ENCODE measurements at places on chromosomes 1 and 21.

GRCh38 chr21:9837946-9838737, 683.2 kb upstream of the TPTE start:
- DNase-seq: no peak

- no peak for DNase-seq
Measured at GRCh38 chr1:43451701-43452532, 1.8 kb downstream of the HYI start.

- no peak for DNase-seq
Measured at GRCh38 chr1:56452027-56453011, 127.0 kb downstream of the PLPP3 start.

GRCh38 chr1:80472145-80472544, 1328.6 kb upstream of the ADGRL2 start:
- no peak for DNase-seq

GRCh38 chr1:235336903-235337302, 8.5 kb downstream of the GGPS1 start:
- DNase-seq: peak; percentile 61

GRCh38 chr1:212119397-212119837, 83.9 kb downstream of the DTL start:
- no peak for DNase-seq

DNA sequence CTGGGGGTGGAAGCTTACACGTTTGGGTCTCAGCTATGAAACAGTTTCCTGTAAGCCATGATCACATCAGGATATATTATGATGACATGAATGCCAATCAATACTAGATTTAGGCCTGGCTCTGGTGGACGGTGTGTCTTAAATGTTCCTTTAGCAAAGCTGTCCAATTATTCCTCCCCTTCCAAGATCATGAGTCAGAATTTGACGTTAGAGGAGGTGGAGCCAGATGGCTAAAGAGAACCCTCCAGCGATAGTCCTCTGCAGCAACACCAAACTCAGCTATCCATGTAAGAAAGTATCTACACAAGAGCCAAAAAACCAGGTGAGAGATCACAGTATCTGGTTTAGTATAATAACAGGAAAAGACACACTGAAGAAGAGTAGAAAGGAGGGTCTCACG, 47.8 kb downstream of the PACC1 start:
- no peak for DNase-seq

GRCh38 chr1:174217787-174218574, 58.7 kb downstream of the RABGAP1L start:
- DNase-seq: no peak

DNA sequence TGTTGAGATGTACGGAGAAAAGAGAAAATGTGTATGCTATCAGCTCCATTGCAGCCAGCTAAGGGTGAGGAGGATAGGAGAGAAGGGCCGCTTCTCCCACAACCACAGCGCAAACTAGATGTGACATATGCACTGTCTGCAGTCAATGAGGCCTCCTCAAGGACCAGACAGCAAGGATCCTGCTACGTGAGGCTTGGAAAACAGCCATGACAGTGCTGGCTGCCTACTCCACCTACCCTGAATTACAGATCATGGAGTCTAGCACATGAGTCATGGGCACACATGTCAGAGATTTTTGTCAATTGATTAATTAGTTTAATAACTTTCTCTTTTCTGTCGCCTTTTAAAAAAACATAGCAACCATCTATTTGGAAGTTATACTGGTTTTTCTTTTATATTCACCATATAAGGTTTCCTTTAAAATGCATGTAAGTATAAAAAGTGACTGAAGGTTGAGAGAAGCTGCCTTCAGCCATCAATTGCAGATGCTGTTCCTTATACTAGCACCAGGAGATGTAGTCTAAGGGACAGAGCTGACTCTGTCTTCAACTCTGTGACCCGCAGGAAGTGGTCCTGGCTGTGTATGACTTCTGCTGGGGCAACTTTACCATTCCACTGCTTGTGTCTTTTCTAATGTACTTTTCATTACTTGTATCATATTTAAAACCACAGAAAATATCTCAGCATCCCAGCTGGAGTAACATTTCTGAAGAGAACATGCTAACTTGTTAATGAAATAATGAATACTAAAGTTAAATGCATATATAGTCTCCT, 3.1 kb downstream of the VPS26C start:
- no peak for DNase-seq

DNA sequence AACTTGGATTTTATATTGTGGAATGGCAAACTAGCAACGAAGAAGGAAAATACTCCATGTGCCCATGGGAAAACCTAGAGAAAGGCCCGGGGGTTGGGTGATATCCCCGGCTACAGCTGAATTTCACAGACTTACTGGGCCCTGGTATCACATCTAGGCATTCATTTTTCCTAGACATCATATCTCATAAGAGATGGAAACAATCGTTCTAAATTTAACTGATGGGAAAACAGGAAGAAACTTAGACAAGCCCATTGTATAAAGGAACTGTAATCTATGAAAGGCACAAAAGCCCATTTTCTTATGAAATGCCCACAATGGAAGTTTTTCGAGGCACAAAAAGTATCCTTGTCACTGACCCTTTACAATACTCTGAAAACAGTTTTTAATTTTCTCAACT, 407.9 kb upstream of the LYPLAL1 start:
- no peak for DNase-seq

DNA sequence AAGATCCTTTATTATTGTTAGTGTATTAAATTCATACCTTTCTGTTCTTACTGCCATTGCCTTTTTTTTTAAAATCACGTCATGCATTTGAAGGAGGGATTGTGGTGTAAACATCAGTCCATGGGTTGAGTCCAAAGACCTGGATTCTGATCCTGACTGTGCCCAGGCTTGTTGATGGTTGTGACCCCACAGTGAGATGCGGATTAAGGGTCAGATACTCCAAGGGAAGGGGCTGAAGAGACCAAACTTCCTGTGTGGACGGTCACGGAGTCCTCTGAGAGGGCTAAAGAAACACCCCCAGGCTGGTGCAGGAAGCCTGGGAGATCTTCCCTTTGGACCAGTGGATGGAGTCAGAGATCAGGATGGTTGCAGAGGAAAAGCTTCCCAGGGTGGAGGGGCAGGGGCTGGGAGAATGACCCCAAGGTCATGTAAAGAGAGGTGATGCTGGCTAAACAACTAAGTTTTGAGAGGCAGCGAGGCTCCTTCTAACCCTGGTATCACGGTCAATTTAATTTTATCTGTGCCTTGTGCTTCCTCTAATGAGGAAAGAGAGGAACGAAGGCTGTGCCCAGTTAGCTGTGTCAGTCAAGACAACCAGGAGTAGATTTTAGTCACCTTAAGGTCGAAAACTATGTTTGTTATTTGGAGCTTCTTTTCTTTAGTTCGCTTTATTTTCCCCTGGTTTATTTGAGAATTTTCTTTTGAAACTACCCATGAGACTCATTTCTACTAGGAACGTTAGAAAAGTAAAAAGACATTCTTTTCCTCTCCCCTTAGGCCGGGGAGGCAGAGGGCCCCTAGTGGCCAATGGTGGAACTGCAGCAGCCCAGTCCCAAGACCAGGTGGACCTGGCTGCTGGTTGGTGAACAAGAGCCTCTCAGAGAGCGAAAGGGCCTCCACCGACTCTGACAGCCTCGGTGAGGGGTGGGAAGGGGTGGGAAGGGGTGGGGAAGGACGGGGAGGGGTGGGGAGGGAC, 8.7 kb upstream of the GPR161 start:
- peak; percentile 82 for DNase-seq

DNA sequence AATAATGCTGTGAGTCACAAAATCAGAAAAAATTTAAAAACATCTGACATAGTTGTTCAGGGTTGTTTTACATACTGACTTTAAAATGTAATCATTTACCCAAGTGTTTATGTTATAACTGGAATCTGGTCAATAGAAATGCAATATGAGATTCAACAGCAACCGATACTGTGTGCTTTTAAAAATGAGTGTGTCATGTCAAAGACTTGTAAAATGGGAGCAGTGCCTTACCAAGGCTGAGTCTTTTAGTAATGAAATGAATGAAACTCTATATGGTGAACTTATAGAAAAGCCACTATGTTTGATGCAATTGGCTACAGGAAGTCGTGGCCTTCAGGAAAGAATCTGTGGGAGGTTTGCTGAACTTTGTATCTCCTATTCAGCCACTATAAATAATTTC, 570.2 kb downstream of the DPYD start:
- DNase-seq: no peak

- no peak for DNase-seq
Measured at GRCh38 chr1:47767741-47768100, 229.5 kb downstream of the TRABD2B start.

DNA sequence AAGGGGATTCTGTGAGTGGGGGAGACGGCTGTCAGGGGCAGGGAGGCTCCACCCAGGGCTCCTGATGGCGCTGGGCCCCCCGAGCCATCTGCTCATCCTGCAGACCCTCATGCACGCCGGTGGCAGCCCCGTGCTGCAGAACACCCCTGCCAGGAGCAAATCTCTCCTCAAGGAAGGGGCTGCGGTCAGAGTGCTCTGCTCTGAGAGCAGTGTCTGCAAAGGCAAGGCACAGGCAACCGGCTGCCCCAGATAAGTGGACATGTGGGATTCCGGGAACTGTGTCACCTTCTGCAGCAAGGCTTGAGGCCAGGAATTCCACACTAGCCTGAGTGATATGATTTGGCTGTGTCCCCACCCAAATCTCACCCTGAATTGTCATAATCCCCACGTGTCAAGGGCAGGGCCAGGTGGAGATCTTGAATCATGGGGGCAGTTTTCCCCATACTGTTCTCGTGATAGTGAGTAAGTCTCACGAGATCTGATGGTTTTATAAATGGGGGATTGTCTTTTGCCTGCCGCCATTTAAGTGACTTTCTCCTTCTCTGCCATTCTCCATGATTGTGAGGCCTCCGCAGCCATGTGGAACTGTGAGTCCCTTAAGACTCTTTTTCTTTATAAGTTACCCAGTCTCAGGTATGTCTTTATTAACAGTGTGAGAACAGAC, 101.0 kb downstream of the PDE9A start:
- no peak for DNase-seq

DNA sequence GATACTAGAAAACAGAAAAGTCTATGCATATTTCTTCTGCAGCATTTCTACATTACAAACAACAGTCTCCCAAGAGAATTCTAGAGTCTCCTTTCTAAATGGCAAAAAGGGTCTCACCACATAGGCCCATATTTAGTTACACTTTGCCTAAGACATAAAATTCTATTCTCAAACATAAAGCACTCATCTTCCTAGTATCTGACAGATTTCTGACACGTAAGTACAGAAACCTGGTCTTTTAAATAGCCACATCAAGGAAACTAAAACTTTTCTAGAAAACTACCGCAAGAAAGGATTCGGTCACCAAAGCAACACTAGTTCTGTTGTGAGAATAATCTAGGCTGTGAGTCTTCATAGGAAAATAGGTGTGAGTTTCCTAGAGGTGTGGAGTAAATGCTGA, 33.6 kb upstream of the CTSK start:
- peak; percentile 33 for DNase-seq

DNA sequence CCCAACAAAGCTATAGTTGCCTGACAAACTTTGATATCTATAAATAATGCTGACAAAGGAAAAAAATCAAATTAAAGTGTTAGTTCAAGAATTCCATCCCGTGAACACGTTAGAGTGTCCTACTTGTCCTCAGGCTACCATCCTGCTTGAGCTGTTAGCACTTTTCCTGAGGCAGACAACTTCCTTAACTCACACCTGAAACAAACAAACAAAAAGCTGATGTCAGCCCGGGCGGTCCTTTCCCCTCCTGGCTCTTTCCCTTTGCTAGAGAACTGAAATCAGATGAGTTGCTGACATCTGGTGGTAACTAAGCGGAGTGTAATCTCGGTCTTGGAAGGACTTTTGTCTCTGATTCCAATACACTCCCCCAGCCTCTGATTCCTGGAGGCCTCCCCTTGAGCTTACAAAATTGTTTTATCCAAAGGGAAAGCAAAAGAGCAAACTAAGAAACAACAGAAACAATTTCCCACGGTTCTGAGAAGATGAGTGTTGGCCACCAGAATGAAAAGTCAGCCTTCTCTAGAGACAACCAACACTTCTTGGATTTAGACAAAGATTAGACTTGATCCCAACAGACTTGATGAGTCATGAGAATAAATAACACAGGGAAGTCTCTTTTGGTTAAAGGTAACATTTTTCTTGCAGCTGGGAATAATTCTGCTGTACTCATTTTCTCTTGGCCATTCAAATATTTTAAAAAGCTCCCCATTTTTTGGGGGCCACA, 135.4 kb downstream of the PROX1 start:
- DNase-seq: peak; percentile 33

- DNase-seq: no peak
Measured at GRCh38 chr1:33743221-33743998, 120.5 kb upstream of the HMGB4 start.

DNA sequence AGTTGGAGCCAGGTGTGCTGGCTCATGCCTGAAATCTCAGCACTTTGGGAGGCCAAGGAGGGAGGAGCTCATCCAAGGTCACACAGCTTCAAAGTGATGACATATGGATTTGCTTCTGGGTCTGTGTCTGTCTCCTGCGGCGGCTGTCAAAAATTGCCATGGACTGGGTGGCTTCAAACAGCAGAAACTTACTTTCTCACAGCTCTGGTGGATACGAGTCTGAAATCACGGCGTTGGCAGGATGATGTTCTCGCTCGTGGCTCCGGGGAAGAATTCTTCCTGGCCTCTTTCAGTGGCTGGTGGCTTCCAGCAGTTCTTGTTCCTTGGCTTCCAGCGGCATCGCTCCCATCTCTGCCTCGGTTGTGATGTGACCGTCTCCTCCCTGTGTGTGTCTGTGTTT, 314.8 kb upstream of the C1orf174 start:
- no peak for DNase-seq

GRCh38 chr1:181349512-181349911, 133.8 kb upstream of the CACNA1E start:
- no peak for DNase-seq

GRCh38 chr1:41689558-41689981, 205.1 kb upstream of the EDN2 start:
- DNase-seq: no peak

DNA sequence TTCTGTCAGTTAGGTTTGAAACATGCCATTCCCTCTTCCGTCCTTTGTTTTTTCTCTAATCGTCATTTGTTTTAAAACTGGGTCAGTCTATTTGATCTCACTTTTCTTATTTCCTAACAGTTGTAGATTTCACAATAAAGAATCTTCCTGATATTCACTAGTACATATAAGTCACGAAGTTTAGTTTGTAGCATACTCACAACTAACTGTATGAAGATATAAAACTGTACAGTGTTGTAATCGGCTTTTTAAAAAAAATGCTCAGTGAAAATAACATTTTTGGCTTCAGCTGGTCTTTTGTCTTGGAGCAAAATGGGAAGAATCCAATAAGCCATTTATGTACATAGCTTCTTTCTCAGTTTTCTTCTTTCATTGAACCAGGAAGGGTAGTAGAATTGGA, 78.3 kb downstream of the NCAM2 start:
- no peak for DNase-seq

GRCh38 chr1:223853275-223853674, 7.5 kb upstream of the TP53BP2 start:
- no peak for DNase-seq

- peak; percentile 30 for DNase-seq
Measured at GRCh38 chr1:86616871-86617270, 70.0 kb downstream of the CLCA4 start.

All from CD4-positive, alpha-beta T cell treated with Interleukin-1 beta for 1 hour (primary cell).